ENCODE measurements at places on chromosomes 6 and 20. TPM values are rescaled to one million over a fixed set of nuclear protein-coding genes. Genes with fewer than 3 reads are reported as not detected.

Gene GRM4
- not detected for total RNA-seq

Gene POM121L2
- total RNA-seq: not detected

Gene EDN3
- 2.9 TPM for total RNA-seq

Gene HLA-DOA
- 6.9 TPM for total RNA-seq

Gene GMNN
- 5.5 TPM for total RNA-seq

Gene ACTL10
- 3.9 TPM for total RNA-seq

Gene GMEB2
- total RNA-seq: 14.7 TPM

Gene PHACTR1
- total RNA-seq: 2.7 TPM

Gene C2
- total RNA-seq: 17.4 TPM

Gene SIRPB1
- total RNA-seq: 1.5 TPM

Gene ZSCAN26
- 12.2 TPM for total RNA-seq

Gene TSPO2
- total RNA-seq: not detected

Gene ECHDC1
- total RNA-seq: 91.0 TPM

Gene PRL
- total RNA-seq: not detected

Gene SALL4
- total RNA-seq: 0.66 TPM

Gene SNAI1
- total RNA-seq: 4.2 TPM

Gene MPC1
- 70.1 TPM for total RNA-seq

Gene GJA10
- total RNA-seq: not detected

Gene SLC17A4
- not detected for total RNA-seq

Gene GINS1
- total RNA-seq: 1.1 TPM

Gene RAB44
- 1.0 TPM for total RNA-seq

Gene FLRT3
- total RNA-seq: 8.7 TPM

Gene SGK2
- total RNA-seq: 3.6 TPM

Gene TTK
- 0.66 TPM for total RNA-seq

Gene HDGFL1
- not detected for total RNA-seq

Gene HAO1
- not detected for total RNA-seq

Gene AHCY
- total RNA-seq: 110 TPM

Gene LHFPL5
- total RNA-seq: not detected

Gene SLPI
- total RNA-seq: 103 TPM

Gene PKIB
- total RNA-seq: not detected

Gene SLC44A4
- 0.59 TPM for total RNA-seq

Gene FERMT1
- 1.5 TPM for total RNA-seq

Gene MATN4
- total RNA-seq: not detected

Gene BCAS4
- total RNA-seq: 0.30 TPM

Gene PI3
- total RNA-seq: not detected

Gene SIRPD
- total RNA-seq: not detected

Gene BFSP1
- total RNA-seq: 5.9 TPM

Gene HINT3
- 20.1 TPM for total RNA-seq

Gene FARS2
- total RNA-seq: 16.4 TPM

Gene RAET1L
- total RNA-seq: not detected

Gene HCK
- total RNA-seq: 10.5 TPM

Gene COL9A3
- total RNA-seq: 63.4 TPM

Gene ITPR3
- total RNA-seq: 101 TPM

Gene ZNF334
- total RNA-seq: 14.0 TPM

Gene SIGLEC1
- 14.9 TPM for total RNA-seq

Gene CASP8AP2
- 17.4 TPM for total RNA-seq

Gene TRIM40
- total RNA-seq: not detected

Gene NRN1
- total RNA-seq: 39.0 TPM

Gene TBXT
- total RNA-seq: not detected

Gene NQO2
- 19.0 TPM for total RNA-seq

Gene OGFR
- 78.8 TPM for total RNA-seq

Gene PDYN
- total RNA-seq: not detected

Gene C6orf141
- total RNA-seq: 5.9 TPM

Gene DEF6
- 7.1 TPM for total RNA-seq

Gene SLC35F1
- 40.4 TPM for total RNA-seq

Gene SEMG1
- total RNA-seq: not detected

Gene PRRT1
- total RNA-seq: 0.87 TPM

Gene GFOD1
- 49.4 TPM for total RNA-seq
